ENCODE measurements at places on chromosomes 12 and 14.

DNA sequence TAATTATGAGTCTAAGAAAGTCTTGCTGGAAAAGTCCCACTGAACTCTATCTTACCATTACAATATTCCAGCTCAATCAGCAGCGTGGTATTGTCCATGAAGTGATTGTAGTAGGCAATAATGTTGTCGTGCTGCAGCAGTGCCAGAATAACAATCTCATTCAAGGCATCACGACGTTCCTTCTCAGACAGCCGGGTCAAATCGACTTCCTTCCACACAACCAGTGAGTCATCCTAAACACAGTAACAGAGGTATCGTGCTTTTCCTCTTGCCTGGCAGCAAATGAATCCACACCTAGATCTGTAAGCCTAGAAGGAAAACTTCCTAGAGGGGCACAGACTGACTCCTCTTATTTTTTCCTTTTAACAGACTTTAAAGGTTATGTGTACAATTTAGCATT lies 2.9 kb downstream of the NEK9 start:
- peak; percentile 22 for DNase-seq
- no peaks in the 10 kb centered on the region for H3K27me3 ChIP-seq
- peaks cover 38% of the 10 kb centered on the region for H3K4me1 ChIP-seq
- H3K27ac ChIP-seq = peak overlapping the region; percentile 75
- no peak overlapping the region for H3K4me3 ChIP-seq

DNA sequence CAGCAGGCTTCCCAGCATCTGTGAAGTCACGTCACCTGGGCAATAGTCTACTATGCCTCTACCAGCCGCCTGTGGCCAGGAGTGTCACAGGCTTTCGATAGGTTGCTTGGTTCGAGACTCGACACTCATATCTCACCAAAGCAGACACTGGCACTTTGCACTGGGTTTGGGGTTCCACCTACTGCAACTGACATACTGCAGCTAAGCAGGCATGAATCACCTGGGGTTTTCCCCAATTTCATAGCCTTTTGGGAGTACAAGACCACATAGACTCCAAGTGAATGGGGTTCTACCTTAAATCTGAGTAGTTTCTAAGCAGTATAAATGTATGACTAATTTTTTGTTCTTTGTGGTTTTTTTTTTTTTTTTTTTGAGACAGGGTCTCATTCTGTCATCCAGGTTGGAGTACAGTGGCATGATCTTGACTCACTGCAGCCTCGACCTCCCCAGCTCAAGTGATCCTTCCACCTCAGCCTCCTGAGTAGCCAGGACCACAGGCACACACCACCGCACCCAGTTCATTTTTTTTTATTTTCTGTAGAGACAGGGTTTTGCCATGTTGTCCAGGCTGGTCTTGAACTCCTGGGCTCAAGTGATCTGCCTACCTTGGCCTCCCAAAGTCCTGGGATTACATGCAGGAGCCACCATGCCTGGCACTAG lies 32.1 kb downstream of the DMAC2L start:
- DNase-seq = no peak
- no peak overlapping the region for H3K4me3 ChIP-seq
- no peaks in the 10 kb centered on the region for H3K36me3 ChIP-seq
- H3K27me3 ChIP-seq = peaks cover 6% of the 10 kb centered on the region

GRCh38 chr12:123251403-123252076 lies 18.3 kb downstream of the MTRFR start:
- H3K4me1 ChIP-seq = no peaks in the 10 kb centered on the region
- DNase-seq = no peak
- peaks cover 1% of the 10 kb centered on the region for H3K27me3 ChIP-seq

DNA sequence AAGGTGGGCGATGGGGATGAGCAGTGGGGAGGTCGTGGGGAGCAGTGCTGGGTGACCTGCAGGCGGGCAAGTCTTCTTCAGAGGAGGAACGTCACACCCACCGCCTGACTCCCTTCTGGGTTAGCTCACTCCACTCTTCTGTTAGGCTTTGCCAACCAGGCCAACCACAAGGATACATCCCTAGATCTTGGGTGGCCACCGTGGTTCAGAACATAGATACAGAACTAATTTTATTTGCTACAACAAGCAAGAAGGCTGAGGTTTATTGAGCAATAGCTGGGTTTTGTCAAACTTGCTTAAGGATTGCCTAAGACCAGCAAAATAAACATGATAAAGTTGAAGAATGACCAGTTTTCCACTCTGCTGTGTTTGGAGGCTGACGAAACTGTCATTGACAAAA lies 109.4 kb downstream of the DACT1 start:
- DNase-seq = no peak
- no peaks in the 10 kb centered on the region for H3K36me3 ChIP-seq
- H3K4me1 ChIP-seq = peaks cover 6% of the 10 kb centered on the region
- no peak overlapping the region for H3K27ac ChIP-seq

GRCh38 chr12:55940065-55940732 lies 9.2 kb downstream of the DGKA start:
- peak overlapping the region; percentile 63 for H3K4me3 ChIP-seq
- H3K36me3 ChIP-seq = peaks cover 40% of the 10 kb centered on the region
- DNase-seq = peak; percentile 88
- H3K27ac ChIP-seq = no peak overlapping the region
- H3K4me1 ChIP-seq = peaks cover 18% of the 10 kb centered on the region
- peaks cover 14% of the 10 kb centered on the region for H3K27me3 ChIP-seq

DNA sequence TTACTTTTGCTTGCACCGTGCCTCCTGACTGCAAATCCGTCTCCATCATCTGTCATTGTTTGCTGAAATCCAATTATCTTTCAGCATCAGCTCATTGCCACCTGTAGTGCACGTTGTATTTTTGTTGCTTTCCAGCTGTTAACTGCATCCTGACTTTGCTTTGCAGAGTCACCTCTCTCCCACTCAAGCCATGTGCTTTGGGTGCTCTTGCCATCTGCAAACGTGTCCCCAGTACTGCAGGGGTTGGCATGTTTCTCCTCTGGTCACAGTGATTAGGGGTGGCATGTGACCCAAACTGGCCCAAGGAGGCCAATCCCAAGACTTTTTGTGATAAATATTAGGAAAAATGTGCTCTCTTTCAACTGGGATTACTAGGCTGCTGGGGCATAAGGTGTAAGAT lies 10.5 kb upstream of the TMED2 start:
- no peak for DNase-seq
- no peaks in the 10 kb centered on the region for H3K27me3 ChIP-seq
- H3K27ac ChIP-seq = no peak overlapping the region
- no peaks in the 10 kb centered on the region for H3K36me3 ChIP-seq
- H3K4me1 ChIP-seq = no peaks in the 10 kb centered on the region

Data from endothelial cell (in vitro differentiated cells).